ENCODE measurements at places on chromosomes 13 and 19.

GRCh38 chr19:33998302-33998701 is 174.0 kb upstream of the LSM14A start:
- DNase-seq: peak; percentile 6

GRCh38 chr13:58025821-58026220 is 394.3 kb downstream of the PCDH17 start:
- peak; percentile 2 for DNase-seq

DNA sequence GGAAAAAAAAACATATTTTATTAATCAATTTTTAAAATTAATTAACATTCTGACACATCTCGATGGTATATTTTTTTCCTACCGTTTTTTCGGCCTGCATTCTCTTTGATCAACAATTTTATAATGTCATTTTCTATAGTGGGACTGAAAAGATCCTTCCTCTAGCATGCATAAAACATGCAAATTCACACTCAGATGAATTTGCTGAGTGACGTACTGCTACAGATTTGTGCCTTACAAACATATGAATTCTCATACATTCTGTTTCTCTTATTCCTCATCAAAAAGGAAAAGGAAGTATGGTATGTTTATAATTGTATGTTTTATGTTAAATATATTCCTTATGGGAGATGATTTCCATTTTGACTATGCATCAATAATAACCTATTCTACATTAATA is 458.2 kb downstream of the TSHZ3 start:
- DNase-seq: no peak

DNA sequence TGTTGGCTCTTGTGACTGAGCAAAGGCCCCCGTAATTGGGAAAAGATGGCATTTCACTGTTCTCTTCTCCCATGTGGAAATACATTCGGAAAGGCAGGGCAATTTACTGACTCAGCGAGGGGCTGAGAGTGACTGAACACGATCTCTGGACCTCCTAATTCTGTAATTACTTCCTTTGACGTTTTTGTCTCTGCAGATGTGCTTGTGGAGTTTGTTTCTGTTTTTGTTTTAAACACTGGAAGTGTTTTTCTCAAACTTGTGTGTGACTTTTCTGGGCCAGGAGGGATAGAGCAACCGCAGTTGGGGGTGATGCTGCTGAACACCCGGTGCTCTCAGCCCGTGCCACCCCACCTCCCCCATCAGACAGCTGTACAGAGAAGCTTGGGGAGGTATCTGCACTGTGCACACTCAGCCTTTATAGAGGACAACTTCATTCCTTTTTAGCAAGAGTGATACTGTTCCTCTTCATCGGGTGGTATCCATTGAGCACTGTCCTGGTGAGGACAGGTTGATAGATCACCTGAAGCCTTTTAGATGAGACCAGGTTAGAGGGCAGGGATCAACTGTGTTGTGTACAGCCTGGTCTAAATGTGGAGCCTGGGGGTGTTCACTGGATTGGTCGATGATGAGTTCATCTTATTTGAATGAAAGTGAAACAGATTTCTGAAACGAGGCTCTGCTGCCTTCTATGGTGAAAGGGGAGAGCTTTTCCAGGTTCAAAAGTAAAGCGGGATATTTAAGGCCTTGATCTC is 117.4 kb downstream of the ESD start:
- no peak for DNase-seq

DNA sequence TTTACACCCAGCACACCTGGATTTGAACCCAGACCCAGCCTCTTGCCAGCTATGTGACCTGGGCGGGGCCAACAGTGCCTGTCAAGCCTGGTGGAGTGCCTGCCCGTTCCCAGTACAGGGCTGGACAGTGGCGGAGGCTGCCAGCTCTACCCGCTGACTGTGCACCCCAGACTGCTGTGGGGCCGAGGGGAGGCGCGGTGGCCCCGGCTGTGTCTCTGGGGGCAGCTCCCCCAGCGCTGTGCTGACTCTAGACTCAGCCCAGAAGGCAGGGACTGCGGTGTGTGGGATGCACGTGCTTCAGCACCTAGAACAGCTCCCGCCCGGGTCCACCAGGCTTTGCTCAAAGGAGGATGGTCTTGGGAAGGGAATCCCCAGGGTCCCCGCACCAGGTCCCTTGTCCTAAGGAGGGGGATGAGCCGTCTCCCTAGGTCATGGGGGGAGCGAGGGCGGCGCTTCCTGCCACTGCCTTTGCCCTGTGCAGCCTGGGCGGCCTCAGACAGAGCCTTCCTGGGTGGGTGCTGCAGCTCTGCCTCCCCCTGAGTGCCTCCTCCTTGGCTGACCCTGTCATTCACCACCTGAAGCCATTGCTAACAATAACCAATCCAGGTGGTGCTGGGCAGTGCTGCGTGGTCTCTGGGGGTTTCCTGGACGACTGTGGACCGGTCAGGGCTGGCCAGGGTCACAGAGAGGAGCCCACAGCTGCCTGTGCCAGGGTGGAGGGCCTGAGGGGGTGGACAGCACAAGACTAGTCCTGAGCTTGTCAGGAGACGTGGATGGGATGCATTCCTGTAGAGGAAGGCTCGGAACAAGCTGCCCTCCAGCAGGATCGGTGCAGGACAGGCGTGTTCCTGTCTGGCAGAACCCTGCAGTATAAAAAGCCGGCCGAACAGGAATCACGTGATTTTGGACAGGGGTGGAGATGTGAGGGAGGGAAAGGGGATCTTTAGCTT is 18.6 kb downstream of the TMEM255B start:
- peak; percentile 78 for DNase-seq

GRCh38 chr13:72653506-72653905 is 73.9 kb downstream of the MZT1 start:
- DNase-seq: no peak

DNA sequence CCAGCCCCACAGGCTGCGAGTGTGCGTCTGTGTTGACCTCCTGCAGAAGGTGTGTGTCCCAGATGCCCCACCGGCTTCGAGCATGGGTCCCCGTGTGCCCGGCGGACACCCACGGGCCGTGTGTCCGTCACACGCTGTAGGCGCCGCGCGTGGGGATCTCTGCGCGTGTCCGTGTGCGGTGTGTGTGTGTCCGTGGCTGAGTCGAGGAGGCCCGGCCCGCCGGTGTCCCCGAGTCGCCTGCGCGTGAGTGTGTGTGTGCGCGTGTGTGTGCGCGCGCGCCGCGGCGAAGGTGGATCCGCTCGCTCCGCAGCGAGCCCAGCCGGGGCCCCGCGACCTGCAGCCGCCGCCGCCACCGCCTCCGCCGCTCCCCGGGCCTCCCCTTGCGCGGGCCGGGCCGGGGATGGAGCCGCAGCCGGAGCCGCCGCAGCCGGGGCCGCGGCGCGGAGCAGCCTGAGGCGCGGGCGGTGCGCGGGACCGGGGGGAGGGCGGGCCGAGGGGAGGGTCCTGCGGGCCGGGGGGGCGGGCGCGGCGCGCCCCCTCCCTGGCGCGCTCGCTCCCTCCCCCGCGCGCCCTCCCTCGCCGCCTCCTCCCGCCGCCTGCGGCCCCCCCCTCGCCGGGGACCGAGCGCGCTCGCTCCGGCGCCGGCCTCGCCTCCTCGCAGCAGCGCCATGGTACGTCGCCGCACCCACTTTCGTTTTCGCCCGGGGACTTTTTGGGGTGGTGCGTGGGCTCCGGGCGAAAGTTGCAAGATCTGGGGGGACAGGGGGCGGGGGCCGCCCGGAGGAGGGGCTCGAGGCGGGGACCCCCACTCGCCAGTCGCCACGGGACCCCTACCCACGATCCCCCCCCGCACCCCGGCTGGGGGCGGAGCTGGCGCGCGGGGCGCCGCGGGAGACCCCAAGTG is 7.1 kb upstream of the NFIC start:
- peak; percentile 33 for DNase-seq

DNA sequence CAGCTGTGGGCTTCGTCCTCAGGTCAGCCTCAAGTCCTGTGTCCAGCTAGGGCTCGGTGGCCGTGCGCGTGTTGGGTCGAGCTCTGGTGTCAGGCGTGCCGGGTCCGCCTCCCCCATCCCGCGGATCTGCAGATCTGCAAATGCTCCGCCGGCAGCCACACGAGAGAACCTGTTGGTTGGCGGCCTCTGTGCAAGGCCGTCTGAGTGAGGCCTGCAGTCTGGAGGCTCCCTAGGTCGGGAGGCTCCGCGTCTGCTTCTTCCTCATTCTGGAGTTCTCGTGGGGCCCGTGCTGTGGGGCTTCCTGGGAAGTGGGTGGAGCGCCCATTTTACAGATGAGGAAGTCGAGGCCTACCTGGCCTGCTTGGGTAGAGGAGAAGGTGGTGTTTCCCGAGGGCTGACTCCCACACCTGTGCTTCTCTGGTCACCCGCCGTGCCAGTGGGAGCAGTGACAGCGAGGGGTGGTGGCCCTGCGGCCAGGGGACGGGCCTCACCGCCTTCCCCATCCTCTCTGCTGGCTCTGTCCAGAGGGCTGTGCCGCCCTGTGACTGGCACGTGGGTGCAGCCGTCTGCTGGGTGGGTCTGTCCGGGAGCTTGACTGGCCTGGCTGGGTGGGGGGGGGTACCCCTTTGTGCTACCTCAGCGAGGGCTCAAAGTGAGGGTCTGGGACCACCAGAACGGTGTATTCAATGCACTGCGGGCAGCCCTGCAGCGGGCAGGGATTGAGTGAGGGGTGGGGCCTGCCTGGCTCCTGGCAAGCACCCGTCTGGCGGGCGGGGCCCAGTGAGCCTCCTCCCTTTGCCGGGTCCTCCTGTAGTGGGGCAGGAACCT is 3.3 kb downstream of the CSNK1G2 start:
- no peak for DNase-seq

- DNase-seq: peak; percentile 55
Observed at GRCh38 chr19:20078581-20079031, 806 bp downstream of the ZNF90 start.

DNA sequence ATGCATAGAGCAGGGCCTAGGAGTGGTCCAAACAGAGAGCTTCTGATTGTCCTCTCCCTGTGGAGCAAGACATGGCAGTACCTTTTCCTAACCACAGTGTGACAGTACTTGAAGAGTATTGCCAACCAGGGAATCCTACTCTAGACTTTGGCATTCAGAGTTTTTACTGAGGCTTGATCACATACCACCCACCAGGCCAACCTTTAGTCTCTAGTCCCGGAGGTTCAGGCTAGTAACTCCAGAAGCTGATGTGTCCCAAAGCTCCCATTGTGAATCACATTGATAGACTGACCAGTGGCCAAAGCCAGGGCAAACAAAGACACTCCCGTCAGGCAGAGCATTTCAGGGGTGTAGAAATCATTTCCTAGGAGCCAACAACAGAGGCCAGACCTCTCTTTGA is 18.4 kb downstream of the IFT88 start:
- no peak for DNase-seq

DNA sequence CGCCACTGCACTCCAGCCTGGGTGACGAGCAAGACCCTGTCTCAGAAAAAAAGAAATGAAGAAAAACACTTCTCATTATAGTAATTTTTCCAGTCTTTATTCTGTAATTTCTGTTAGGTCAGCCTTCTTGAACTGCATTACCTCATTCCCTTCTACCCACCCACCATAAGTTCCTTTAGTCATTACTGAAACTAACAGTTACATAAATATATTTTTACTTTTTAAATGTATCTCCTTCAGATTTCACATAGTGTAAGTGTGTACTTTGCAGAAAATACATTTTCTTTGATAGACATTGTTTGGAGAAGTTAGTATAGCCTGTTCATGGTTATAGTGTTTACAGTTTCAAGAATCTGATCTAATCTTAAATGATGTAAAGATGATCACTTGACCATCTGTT is 31.7 kb upstream of the KCTD4 start:
- DNase-seq: no peak

DNA sequence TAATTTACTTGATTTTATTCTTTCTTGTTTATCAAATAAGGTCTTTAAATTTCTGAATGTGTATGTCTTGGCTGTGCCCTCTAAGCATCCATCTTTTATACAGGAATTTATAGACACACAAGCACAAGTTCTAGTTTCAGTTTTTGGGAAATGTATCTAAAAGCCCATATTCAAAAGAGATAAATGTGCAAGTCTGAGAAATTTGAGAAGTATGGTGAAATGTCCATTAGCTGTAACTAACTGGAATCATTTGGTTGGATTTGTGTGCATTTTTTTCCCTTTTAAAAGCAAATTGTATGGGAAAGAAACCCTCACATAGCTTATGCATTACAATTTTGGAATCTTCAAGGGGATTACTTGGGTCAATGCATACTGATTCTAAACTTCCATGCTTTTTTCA is 532.0 kb downstream of the KLF5 start:
- DNase-seq: no peak

DNA sequence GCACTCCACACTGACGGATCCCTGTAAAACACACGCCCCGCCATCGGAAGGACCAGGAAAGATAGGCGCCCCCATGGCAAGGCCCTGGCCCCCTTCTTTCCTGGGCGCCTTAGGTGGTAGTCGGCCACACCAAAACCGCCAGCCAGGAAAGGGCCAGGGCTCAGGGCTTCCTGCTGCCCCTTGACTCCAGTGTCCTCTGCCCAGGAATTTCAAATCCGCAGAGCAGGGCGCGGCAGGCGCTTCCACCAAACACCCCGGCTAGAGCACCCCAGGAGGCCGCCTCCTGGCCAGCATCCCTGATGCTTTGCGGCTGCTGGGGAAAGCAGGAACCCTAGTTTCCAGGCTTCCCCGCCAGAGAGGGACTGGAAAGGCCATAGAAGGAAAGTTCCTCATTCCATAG is 57.5 kb downstream of the ZNF726 start:
- DNase-seq: no peak

DNA sequence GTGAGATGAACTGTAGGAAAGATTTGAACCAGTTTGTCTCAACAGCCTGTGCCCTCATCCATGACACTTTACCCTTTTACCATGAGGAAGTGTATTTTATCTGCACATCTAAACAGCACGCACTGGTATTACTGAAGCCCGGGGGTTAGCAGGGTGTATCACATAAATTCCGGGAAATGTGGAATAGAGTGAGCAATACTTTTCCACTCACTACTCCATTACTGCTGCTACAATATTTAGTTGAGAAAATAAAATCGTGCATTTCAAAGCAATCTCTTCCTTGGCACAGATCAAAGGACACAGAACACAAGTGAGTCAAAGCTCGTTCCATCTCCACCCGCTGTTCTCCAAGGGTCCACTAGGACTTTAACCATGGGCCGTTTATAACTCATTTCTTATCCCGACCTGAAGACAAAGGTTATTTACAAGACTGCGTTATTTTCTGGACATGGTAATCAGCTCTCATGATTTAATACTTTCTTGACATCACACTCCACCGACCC is 35.2 kb downstream of the STK24 start:
- DNase-seq: no peak

- DNase-seq: no peak
Observed at GRCh38 chr13:47774671-47774994, 226.4 kb downstream of the SUCLA2 start.

GRCh38 chr19:32859591-32859990 is 10.0 kb downstream of the SLC7A9 start:
- DNase-seq: no peak

GRCh38 chr13:113879494-113880360 is 15.9 kb upstream of the GAS6 start:
- no peak for DNase-seq

- no peak for DNase-seq
Observed at GRCh38 chr13:100128838-100129237, 39.9 kb downstream of the PCCA start.

- no peak for DNase-seq
Observed at GRCh38 chr19:45090606-45091005, 2.4 kb upstream of the PPP1R37 start.

Measured in GM23338 (cell line).